ENCODE measurements at places on chromosomes 6 and 20.

DNA sequence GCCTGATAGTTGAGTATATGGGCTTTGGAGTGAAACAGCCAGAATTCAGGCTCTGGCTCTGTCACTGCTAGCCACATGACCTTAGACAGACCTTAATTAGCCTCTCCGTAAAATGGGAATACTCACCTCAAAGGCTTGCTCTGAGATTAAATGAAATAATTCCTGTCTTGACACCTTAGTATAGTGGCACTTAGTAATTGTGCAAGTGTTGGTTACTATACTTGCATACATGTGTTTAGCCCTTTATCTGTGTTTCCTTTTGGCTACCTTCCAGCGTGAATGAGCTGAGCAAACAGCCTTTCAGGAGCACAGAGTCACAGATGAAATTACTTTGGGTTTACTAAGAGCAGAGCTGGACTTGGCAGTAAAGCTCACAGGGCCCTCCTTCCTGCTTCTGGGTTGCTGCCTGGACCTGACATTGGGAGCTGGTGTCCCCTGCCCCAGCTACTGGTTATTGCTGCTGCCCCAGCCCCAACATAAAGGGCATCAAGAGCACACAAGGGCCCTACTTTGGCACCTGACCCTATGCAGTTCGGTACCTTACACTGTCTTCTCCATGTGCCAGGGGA lies 32.8 kb downstream of the CD164 start:
- DNase-seq = no peak

DNA sequence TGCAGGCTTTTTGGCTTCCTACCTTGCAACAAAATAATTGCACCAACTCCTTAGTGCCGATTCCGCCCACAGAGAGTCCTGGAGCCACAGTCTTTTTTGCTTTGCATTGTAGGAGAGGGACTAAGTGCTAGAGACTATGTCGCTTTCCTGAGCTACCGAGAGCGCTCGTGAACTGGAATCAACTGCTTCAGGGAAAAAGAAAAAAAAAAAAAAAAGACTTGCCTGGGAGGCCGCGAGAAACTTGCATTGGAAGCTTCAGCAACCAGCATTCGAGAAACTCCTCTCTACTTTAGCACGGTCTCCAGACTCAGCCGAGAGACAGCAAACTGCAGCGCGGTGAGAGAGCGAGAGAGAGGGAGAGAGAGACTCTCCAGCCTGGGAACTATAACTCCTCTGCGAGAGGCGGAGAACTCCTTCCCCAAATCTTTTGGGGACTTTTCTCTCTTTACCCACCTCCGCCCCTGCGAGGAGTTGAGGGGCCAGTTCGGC lies 420 bp downstream of the SOX4 start:
- DNase-seq = no peak

- DNase-seq = no peak
Measured at GRCh38 chr20:62792182-62792939, 3.9 kb upstream of the MRGBP start.

- DNase-seq = no peak
Measured at GRCh38 chr6:20318851-20319387, 82.8 kb upstream of the E2F3 start.

GRCh38 chr20:478010-478948 lies 15.9 kb upstream of the TBC1D20 start:
- no peak for DNase-seq

- DNase-seq = no peak
Measured at GRCh38 chr6:126054258-126054702, 67.9 kb downstream of the TRMT11 start.

- no peak for DNase-seq
Measured at GRCh38 chr6:11433860-11434259, 103.7 kb upstream of the TMEM170B start.

GRCh38 chr6:131980791-131981623 lies 29.8 kb upstream of the CCN2 start:
- no peak for DNase-seq

DNA sequence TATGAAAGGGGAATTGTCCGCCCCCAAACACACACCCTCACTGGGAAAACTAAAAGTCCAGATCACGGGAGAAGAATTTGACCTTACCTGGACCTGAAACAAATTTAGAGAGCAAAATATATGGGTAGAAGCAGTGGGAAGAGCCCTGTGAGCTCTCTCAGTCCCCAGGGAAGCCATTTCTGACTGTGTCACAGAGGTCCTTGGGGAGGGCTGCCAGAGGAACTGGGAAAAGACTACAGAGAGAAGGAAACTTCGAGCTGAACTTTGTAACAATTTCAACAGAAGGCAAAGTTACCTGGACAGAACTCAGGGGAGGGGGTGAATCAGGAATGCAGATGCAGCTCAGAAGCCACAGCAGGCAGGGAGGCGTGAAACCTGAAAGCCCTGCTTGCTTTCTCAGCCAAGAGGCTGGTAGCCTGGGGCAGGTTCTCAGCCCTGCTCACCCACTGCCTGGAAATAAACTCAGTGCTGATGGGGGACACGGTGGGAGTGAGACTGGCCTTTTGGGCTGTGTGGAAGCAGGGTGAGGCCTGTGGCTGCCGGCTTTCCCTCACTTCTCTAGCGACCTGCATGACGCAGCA lies 163.8 kb downstream of the TMEM200A start:
- DNase-seq = no peak

- DNase-seq = no peak
Measured at GRCh38 chr20:62208061-62208794, 11.8 kb downstream of the HRH3 start.

- no peak for DNase-seq
Measured at GRCh38 chr20:32387252-32387651, 29.1 kb downstream of the ASXL1 start.

DNA sequence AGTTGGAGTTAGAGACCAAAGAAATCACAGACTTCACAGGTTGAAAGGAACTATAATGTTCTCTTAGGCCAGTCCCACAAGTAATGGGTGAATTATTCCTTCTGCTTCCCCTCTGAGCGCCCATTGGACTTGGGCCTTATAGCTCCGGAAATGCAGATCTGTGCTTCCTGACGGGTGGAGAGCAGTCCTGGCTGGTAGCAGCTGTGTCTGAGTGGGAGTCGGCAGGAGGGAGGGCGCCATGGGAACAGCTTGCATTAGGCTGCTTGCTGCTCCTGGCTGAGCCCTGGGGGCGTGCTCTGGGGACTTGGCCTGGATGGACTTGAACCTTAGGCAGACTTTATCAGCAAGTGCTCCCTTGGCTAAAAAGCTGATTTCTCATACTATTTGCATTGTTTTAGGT lies 18.4 kb upstream of the NUP153 start:
- DNase-seq = no peak

DNA sequence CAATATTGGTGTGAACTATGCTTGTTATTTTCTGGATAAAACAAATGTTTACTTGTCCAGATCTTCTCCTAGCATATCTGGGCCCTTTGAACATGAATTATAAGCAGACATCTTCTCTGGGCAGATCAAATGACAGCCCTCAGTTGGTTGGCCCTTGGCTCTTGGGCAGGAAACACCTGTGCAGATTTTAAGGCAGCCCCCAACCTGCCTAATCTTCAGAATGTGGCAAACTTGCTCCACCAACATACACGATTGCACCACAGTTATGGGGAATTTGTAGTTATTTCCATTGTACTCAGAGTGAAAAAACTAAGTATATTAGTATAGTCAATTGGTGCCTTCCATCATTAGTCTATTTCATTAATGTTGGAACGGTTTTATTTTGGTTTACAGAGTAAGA lies 94.9 kb upstream of the KCNK16 start:
- no peak for DNase-seq

GRCh38 chr6:36444470-36444869 lies 1.7 kb downstream of the KCTD20 start:
- no peak for DNase-seq

- no peak for DNase-seq
Measured at GRCh38 chr6:165800337-165800736, 137.3 kb upstream of the PDE10A start.

DNA sequence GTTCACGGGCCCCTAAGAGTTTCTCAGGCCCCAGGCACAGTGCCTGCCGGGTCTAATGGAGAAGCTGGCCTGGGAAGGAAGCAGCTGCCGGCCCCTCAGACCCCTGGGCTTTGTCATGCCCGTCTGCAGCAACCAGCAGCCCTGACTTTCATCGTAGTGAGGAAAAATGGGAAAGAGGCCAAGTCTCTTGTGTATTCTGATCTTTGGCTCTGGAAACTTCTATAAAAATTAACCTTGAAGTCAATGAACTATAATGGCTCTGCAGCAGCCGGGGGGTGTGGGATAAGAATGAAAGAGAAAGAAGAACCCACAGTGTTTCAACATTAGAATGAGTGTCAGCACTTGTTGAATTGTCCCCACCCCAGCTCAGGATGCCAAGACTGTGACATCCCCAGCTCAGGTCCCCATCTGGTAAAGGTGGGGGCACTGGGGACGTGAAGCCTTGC lies 12.9 kb downstream of the TGM2 start:
- no peak for DNase-seq

DNA sequence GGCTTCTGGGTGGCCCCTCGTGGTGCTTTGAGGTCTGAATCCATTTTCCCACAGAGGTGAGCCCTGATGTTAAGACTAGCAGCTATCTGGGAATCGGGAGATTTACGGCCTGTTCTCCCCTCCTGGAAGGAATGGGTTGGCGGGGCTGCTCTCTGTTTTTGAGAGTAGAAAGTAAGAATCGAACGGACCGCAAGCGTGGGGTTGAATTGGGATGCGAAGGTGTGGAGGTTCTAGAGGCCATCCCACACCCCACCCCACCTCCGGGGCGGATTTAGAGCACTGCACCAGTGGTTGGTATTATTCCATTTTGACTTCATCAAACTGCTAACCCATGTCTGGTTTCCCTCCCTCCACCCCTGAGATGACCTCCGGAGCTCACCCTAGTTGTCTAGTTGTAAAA lies 11.5 kb downstream of the PYGB start:
- no peak for DNase-seq

GRCh38 chr20:35146299-35146919 lies 727 bp downstream of the EDEM2 start:
- no peak for DNase-seq

- DNase-seq = no peak
Measured at GRCh38 chr6:166551754-166552495, 34.6 kb downstream of the RAMACL start.

GRCh38 chr6:3455569-3456394 lies 1.1 kb downstream of the SLC22A23 start:
- DNase-seq = no peak

DNA sequence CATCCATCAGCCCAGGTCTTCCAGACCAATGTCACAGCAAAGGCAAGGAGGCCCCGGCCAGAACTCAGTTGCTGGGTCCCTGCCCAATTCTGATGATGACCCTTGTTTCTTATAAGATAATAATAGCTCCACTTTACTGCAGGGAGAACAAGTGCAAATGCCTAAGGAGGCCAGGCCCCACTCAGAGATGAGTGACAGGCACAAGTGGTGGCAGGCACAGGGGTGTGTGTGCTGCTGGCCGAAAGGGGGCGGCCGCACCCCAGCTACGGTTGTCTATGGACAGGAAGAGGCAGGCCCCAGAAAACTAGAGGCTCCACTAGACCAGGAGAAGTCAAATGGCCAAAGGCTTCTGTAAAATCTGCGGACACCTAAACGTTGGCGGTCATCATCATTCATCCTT lies 28.6 kb downstream of the GNAS-AS1 start:
- no peak for DNase-seq

DNA sequence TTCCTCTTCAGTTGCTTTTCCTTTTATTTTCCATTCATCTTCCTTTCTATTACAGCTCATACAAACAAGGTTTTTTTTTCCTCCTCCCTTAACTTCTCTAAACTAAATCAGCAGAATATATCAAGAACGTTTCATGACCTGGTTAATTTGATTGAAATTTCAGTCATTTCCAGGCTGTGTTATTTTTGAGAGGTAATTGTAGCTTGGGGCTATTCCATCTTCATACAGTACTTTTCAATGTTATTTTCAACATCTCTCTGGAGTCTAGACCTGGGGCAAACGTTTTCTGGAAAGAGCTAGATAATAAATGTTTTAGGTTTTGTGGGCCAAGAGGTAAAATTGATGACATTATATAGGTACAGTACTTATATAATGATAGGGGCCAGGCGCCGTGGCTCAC lies 4.0 kb upstream of the SLC23A2 start:
- DNase-seq = no peak

DNA sequence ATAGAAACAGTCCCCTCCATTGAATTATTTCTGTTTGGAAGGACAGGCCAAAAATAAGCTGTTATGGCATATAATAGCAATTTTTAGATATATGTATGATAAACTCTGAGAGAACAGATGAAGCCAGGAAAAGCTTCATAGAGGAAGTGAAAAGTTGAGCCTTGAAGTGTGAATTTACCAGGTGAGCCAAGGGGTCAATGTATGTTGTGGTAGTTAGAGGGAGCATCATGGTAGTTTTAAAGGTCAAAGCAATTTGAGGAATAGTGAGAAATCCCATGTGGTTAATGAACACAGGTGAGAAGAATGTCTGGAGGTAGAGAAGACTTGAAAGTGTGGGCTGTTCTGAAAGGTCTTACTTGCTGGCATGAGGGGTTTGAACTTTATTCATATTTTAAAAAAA lies 47.0 kb downstream of the COL19A1 start:
- DNase-seq = no peak

- DNase-seq = no peak
Measured at GRCh38 chr20:23140991-23141390, 54.9 kb upstream of the CD93 start.

DNA sequence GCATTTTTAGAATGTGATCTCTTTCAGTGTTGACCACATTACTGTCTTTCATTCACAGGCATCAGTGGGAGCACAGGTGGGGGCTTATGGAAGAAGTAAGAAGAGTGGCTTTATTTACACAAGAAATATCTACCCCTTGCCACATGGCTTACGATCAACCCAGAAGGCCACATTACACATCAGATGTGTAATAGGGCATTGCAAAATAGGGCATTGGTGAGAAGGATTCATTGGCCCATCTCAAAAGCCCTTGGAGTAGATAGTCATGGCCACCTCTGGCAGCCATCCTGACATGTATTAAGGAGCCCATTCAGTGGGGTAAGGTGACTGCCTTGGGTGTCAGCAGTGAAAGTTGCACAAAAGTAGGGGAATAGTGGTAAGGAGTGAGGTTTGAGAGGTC lies 97.5 kb downstream of the MAFB start:
- no peak for DNase-seq

DNA sequence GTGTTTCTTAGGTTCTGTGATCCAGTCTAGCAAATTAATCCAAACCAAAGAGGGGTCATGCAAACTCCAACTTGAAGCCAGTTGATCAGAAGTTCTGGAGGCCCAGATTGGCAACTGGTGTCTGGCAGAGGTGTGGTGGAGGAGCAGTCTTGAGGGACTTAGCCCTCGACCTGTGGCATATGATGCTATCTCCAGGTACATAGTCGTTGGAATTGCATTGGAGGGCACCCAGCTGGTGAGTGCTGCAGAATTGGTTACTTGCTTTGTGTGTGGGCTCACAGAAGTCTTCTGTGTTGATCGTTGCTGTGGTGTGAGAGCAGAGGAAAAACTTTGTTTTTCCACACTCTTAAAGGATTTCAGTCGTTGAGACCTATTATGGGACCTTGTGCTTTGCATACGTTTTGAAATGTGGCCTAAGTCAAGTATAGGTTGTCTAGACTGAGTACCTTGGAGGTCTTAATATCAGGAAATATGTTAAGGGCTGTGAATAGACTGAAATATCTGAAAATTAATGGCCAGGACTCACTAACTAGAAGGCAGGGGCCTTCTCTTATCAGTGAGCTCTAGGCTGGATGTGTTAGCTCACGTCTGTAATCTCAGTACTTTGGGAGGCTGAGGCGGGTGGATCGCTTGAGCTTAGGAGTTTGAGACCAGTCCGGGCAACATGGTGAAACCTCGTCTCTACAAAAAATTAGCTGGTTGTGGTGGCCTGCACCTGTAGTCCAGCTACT lies 7.8 kb downstream of the PANK2 start:
- DNase-seq = no peak

Measured in cortex of kidney (tissue), 1 donor.